ENCODE measurements at places on chromosomes 2 and 18.

DNA sequence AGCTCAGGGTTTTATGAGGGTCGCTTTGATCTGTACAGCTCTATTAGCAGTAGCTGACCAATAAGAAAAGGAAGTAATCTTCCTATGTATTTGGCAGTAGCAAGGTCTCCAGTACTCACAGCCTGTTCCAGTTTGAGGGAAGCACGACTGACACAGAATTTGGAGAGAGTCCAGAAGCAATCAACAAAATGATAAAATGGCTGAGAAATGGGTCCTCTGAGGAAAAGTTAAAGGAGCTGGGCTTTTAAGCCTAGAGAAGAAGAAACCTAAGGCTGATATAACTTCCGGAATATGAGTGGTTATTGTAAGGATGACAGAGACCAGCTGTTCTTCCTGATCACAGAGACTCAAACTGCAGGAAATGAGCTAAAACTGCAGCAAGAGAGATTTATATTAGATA lies 382.8 kb downstream of the GPD2 start:
- DNase-seq = peak; percentile 23

- DNase-seq = no peak
Measured at GRCh38 chr2:66171530-66171929, 263.4 kb upstream of the MEIS1 start.

GRCh38 chr2:74696829-74697228 lies 42.8 kb downstream of the SEMA4F start:
- DNase-seq = no peak

- DNase-seq = no peak
Measured at GRCh38 chr2:180507028-180507427, 473.4 kb upstream of the UBE2E3 start.

DNA sequence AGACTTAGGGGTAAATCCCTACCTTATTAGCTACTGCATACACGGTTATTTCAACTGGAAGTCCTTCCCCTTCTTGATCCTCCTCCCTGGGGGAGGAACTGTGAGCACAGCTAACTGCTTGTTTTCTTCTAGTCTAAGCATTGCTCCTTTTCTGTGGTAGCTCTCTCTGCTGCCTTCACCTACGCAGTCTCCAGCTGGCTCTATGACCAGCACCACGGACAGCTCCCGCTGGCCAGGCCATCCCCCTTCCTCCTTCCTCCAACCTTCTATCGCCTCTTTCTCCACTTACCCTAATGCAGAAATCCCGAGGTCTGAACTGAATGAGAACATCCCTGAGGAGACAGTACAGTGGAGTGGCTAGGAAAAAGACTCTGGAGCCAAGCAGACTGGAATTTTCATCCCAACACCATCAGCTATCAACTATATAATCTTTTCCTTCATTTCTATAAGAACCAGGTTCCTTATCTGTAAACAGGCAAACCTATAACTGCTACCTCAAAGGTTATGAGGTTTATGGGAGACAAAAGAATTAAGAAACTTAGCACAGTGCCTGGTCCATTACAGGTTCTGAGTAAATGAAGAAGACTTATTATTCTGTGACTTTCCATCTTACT lies 4.7 kb upstream of the CFAP65 start:
- DNase-seq = peak; percentile 28

DNA sequence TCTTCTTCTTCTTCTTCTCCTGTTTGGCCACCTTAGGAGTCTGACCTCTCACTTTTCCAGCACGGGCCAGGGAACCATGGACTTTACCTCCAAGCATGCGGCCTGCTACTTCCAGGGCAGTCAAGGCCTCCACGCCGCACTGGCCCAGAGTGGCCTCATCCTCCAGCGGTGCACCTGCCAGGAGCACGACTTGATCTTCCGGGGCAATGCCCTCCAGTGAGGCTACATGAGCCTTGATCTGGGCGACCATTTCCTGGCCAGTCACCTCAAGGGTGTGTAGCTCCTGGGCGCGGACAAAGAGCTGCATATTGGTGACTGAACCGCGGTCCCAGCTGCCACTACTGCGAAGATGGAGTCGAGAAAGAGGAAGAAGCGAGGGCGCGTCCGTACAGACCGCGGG lies 67.1 kb downstream of the DIPK1C start:
- DNase-seq = no peak

DNA sequence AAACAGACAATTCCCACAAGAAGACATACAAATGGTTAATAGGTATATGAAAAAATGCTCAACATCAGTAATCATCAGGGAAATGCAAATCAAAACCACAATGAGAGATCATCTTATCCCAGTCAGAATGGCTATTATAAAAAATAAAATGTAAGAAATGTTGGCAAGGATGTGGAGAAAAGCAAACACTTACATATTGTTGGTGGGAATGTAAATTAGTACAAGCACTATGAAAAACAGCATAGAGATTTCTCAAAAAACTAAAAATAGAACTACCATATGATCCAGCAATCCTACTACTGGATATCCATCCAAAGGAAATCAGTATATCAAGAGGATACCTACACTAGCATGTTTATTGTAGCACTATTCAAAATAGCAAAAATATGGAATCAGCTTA lies 186.6 kb downstream of the NOL4 start:
- no peak for DNase-seq

GRCh38 chr2:239597216-239597615 lies 196.4 kb upstream of the HDAC4 start:
- no peak for DNase-seq

GRCh38 chr2:158319269-158319668 lies 137.3 kb downstream of the CCDC148 start:
- no peak for DNase-seq

GRCh38 chr2:28199995-28200679 lies 192.5 kb upstream of the FOSL2 start:
- no peak for DNase-seq

DNA sequence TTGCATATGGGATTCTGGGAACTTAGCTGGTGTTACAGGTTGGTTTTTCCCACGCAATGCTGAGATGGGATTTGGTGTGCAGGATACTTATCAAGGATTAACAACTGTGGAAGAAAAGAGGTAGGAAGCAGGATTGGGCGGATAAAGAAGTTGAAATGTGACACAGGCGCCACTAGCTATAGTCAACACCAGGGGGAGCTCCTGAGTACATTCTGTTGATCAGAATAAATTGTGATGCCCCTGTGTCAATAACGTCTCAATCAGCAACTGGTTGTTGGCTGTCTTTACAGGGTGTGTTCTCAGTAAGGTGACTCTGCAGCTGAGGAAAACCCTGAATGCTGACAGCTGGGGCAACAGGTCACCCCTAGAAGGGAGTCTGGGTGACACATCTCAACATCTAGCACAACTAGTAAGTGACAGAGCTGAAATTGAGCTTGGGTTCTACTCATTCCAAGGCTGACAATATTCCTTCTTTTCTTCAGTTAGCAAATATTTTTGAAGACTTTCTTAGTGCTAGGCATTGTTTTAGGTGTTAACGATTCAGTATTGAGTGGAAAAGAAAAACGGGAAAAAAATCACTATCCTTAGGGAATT lies 143.0 kb downstream of the ARL6IP6 start:
- no peak for DNase-seq

GRCh38 chr2:151922845-151923666 lies 94.8 kb upstream of the ARL5A start:
- DNase-seq = no peak

GRCh38 chr2:73928963-73929347 lies 2.3 kb downstream of the DGUOK start:
- DNase-seq = no peak

- no peak for DNase-seq
Measured at GRCh38 chr2:1515986-1516797, 102.9 kb downstream of the TPO start.

GRCh38 chr2:100394111-100394641 lies 23.3 kb downstream of the CHST10 start:
- no peak for DNase-seq

GRCh38 chr2:146124741-146125140 lies 1604.8 kb upstream of the ZEB2 start:
- DNase-seq = peak; percentile 13

DNA sequence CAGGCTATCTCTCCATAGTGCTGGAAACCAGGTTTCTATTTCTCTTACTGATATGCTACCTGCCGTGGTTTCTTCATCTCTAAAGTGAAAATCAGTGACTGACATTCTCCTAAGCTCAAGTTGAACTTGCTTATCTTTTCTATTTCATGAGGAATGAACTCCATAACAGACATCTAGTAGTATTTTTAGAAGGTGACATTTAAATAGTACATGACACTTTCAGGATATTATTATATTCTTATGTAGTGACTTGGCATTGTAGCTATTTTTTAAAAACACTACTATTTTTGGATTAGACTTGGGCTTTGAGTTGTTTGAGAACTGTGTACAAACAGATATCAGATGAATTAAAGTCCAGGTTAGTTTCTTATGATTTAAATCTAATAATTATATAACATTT lies 1381.8 kb downstream of the DSC3 start:
- DNase-seq = no peak

DNA sequence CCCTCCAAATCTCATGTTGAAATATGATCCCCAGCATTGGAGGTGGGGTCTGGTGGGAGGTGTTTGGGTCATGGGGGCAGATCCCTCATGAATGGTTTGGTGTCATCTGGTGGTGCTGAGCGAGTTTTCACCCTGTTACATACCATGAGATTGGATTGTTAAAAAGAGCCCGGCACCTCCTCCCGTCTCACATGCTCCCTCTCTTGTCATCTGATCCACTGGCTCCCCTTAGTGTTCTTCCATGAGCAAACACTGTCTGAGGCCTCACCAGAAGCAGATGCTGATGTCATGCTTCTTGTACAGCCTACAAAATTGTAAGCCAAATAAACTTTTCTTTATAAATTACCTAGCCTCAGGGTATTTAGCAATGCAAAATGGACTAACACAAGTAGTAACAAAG lies 405.0 kb upstream of the SLC39A10 start:
- no peak for DNase-seq

DNA sequence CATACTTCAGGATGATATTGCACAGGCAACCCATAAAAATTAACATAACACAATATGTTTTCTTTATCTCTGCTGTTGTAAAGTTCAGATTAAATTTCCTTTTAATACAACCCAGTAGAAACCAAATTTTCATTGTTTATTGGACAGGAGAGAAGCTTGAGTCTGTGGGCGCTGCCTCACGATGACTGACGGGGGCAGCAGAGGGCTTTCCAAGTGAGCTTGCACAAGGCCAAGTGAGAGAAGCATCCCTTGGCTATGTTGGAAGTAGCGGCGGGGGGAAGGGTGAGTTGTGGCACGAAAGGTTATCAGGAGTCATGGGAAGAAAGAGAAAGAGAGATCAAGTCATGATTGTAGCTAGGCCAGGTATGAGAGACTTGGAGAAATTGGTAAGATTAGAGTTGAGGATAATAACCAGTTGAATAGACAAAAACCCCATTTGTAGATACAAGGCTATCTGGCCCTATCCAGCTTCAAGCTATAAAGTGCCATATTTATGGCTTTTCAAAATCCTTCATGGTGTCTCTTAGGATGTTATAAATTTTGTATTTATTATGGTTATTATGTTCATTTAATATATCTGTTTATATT lies 413.7 kb upstream of the FAM98A start:
- peak; percentile 57 for DNase-seq

DNA sequence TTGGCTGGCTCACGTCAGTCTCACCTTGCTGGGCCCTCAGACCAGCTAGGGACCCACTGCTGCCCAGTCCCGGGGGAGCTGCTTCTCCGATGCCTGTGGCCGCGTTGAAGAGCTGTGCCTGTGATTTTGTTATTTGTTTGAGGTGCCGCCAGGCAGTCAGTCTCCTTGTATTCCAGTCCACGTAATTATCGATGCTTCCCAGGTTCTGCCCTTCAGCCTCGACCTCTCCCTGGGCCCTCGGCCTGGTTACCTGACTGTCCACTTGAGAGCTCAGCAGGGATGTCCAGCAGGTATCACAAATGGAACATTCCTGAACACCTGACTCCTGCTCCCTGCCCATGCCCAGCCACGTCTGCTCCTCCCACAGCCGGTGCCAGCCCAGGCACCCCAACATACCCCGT lies 195.9 kb upstream of the HS6ST1 start:
- no peak for DNase-seq

DNA sequence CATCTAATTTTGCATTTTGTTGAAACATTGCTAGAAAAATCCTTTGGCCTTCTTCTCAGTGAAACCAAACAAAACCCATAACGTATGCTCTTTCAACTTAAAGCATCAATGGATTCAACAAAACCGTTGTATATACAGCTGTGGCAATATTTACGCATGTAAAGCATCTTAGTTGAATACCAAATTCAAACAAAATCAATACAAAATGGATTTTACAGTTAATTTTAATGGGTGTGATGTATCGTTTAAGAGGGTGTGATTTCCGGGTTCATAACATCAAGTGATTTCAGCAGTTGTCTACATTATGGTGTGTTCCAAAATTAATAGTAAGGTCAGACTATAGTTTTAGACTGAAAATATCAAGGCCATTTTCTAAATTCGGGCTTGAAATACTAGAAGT lies 198.2 kb downstream of the TGIF1 start:
- no peak for DNase-seq

- DNase-seq = no peak
Measured at GRCh38 chr2:119267604-119268003, 44.0 kb downstream of the STEAP3 start.

GRCh38 chr2:195322324-195322723 lies 334.7 kb upstream of the SLC39A10 start:
- no peak for DNase-seq

GRCh38 chr2:8626572-8626971 lies 55.3 kb upstream of the ID2 start:
- DNase-seq = no peak

GRCh38 chr2:113131352-113132185 lies 4.2 kb downstream of the IL1RN start:
- no peak for DNase-seq

DNA sequence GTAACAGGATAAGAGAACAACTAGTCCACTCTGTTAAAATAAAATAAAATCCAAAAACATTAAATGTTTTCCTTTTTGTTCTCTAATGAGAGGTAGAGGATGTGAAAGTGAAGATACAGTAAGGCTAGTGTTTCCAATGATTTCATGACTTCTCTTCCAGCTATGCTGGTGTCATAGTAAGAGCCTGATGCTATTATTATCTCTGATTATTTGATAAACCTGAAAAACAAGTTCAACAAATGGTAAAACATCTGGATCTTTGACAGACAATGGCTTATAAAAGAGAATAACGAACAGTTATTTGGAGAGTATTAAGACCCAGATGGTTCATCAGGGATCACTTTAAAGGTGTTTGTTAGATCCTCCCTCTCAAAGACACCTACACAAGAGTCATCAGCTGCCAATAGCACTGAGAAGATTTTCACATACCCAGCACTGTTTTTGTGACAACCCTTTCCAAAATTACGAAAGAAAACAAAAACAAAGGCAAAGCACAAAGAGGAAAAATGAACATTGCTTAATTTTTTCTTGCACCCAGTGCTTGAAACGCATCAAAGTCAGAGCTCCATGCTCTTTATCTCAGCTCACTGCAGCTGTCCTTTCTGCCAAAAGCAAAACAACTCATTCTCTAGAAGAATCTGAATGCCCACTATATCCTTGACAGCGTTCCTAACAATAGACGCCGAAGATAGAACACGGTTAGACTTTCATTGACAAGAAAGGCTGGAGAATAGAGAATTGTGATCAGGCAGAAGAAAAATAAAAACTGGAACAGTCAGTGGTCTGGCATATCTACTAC lies 168.6 kb downstream of the SLC8A1 start:
- DNase-seq = no peak

All from foreskin melanocyte (primary cell).